ENCODE measurements at places on chromosomes 5 and 9.

DNA sequence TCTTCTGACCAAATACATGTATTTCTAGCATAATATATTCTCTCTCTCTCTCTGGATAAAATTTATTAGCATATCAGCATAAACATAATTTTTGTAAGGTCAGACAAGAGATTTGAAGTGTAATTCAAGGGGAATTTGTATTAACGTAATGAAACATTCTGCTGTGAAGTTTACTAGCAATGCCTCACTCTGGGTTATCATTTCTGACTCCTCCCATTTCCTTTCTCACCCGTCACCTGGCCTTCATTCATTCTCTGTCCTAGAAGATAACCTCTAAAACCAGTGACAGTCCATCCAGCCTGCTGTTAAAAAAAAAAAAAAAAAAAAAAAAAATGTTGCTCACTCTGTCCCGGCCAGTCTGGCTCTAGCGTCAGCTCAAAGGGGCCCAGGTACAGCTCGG lies 27.1 kb downstream of the GRAMD2B start:
- no peak for DNase-seq

DNA sequence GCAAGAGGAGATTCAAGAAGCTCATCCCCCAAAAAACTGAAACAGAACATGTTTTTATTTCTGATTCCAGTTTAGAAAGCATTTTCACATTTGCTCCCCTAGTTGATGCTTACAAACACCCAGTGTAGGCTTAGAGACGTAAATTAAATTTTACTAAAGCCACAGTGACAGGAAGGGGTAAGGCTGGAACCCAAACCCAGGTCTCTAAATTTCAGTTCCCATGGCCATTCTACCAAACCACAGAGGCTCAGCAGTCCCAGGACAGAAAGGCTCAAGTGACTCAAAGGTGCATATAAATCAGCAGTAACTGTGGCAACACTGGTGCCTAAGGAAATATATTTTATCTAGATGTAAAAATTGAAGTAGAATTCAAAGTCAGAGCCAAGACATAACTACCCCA lies 128.7 kb downstream of the CEP120 start:
- no peak for DNase-seq

DNA sequence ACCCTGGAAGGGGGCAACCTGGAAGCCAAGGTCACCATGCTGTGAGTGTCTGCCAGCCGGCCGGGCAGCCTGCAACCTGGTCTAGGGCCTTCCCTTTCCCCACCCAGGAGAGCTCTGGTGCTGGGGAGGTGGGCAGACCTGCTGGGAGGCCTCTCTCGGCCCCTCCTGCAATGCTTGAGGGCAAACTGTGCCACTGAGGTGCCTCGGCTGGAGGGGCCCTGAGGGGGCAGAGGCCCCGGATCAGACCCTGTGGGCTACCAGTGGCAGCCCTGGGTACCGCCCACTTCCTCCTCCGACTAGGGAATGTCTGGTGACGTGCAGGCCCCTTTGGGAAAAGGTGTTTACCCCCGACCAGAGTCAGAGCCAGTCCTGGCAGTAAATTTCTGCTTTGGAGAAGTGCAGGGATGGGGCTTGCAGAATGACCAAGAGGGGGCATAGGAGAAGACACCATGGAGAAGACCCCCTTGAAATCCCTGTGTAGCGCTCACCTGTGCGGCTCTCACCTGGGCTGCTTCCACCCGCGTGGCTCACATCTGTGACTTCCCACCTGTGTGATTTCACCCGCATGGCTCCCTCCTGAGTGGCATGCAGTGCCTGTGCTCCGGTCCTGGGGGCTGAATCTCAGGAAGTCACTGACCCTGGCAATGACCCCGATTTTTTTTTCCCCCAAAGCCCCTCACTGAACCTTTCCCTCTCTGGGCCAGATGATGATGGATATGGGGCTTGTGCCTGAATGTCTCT lies 1.1 kb downstream of the LCN1 start:
- no peak for DNase-seq

- no peak for DNase-seq
Observed at GRCh38 chr5:180526269-180526668, 32.1 kb downstream of the CNOT6 start.

GRCh38 chr5:172370648-172371545 lies 83.4 kb downstream of the SH3PXD2B start:
- DNase-seq = no peak

GRCh38 chr9:18921366-18922075 lies 111.5 kb downstream of the SAXO1 start:
- DNase-seq = peak; percentile 48

GRCh38 chr9:125146247-125146646 lies 2.9 kb upstream of the SCAI start:
- DNase-seq = peak; percentile 50

DNA sequence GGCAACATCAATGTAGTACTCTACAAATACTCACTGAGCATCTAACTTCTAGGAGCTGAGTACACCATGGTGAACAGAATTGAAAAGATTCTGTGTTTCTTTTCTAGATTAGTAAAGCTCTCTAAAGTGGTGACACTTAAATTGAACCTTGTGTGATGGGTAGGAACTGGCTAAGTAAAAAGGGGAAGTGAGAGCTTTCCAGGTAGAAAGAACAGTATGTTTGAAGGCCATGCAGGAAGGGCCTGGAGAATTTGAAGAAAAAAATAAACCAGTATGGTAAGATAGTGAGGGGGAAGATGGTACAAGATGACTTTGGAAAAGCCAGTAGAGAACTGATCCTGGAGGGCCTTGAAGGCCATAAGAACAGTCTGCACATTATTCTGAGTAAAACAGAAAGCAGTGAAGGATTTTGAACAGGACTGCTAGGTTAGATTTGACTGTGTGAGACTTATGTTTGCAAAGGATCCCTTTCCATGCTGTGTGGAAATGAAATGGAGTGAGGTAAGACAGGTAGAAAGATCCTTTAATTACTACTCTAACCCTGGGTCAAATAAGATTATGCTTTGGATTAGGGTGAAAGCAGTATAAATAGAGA lies 46.7 kb upstream of the UBQLN1 start:
- no peak for DNase-seq

- no peak for DNase-seq
Observed at GRCh38 chr5:126052791-126053190, 370.4 kb upstream of the GRAMD2B start.

- no peak for DNase-seq
Observed at GRCh38 chr5:175692235-175692995, 34.5 kb downstream of the HRH2 start.

DNA sequence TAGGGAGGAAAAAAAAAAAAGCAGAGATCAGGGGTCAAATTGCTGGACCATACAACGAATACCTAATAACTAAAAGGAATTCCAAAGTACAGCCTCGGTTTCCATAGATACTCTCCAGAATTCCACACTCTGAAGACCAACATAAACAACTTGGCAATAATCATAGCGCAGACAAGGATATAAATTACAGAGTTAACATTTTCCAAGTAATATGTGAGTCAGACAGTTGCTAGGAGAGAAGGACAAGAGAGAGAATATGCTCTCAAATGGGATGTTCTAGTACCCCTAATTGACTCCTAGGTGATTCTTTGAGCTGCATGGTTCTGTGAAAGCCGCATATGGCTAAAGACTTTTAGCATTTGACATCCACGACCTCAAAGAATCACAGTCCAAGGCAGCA lies 165.2 kb downstream of the FRMD3 start:
- DNase-seq = no peak

- no peak for DNase-seq
Observed at GRCh38 chr5:127870914-127871313, 167.7 kb downstream of the CCDC192 start.

- DNase-seq = no peak
Observed at GRCh38 chr5:38424148-38425060, 132.0 kb downstream of the LIFR start.

DNA sequence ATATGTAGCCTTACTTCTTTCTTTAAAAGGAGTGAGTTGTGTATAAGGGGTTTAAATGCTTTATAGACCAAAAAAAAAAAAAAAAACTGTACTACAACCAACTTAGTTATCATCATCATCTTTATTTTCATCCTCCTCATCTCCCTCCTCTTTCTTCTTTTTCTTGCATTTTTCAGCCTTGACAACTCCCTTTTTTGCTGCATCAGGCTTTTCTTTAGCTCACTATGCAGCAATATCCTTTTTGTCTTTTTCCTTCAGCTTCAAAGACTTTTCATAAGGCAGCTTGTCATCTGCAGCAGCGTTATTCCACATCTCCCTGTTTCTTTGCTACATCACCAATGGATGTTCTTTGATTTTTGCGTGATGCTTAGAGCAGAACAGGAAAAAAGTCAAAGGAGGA lies 526.0 kb downstream of the ZNF608 start:
- DNase-seq = no peak

DNA sequence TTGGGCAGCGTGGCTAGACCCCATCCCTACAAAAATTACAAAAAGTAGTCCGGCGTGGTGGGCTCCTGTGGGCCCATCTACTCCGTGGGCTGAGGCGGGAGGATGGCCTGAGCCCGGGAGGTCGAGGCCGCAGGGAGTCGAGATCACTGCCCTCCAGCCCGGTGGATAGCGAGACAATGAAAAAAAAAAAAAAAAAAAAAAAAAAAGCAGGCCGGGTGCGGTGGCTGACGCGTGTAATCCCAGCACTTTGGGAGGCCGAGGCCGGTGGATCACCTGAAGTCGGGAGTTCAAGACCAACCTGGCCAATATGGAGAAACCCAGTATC lies 110.5 kb upstream of the LPCAT1 start:
- DNase-seq = no peak

GRCh38 chr5:8600843-8601242 lies 731.9 kb downstream of the MTRR start:
- DNase-seq = no peak

- no peak for DNase-seq
Observed at GRCh38 chr9:98808411-98808815, 943 bp downstream of the GALNT12 start.

DNA sequence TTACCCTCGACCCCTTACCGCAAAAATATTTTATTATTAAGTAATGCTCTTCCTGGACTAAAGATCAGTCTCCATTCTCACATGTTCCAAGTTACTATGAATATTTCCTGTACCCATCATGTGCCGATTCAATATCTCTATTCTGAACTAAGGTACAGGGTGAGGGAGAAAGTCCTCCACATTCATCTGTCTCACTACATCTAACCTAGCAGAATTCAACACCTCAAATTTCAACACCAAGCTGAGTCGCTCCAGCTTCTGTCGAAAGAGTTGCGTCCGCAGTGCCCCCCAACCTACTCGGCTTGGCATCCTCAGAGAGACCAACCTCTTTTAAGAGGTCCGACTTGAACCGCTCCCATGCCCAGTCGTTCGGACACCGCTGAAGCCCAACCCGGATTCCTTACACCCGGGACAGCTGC lies 1.0 kb downstream of the CERT1 start:
- no peak for DNase-seq

DNA sequence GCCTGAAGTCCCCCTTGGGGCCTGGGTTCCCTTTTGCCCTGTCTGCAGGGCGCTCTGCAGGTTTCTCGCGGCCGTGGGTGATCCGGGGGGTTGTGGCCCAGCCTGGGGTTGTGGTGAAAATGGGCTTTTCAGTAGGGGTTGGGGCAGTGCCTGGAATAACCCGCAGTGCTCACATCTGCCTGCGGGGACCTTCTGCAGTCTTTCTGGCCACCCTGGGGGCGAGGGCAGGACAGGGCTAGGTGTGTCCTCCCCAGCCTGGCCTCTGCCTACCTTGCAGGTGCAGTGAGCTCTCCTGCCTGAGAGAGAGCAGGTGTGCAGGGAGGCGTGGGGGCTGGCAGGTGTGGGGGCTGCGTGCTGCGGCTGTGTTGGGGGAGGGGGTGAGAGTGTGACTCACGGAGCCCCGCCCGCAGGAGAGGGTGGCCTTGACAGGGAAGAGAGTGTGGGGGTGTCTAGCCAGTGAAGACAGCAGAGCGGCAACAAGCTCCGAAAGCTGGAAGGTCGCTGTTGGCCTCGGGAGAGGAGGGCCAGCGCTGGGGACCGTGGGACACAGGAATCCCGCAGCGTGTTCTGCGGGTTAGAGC lies 131.4 kb downstream of the MRPL36 start:
- no peak for DNase-seq

- DNase-seq = no peak
Observed at GRCh38 chr9:1869843-1870242, 145.3 kb upstream of the SMARCA2 start.

- no peak for DNase-seq
Observed at GRCh38 chr5:1004461-1005248, 3.9 kb upstream of the NKD2 start.

DNA sequence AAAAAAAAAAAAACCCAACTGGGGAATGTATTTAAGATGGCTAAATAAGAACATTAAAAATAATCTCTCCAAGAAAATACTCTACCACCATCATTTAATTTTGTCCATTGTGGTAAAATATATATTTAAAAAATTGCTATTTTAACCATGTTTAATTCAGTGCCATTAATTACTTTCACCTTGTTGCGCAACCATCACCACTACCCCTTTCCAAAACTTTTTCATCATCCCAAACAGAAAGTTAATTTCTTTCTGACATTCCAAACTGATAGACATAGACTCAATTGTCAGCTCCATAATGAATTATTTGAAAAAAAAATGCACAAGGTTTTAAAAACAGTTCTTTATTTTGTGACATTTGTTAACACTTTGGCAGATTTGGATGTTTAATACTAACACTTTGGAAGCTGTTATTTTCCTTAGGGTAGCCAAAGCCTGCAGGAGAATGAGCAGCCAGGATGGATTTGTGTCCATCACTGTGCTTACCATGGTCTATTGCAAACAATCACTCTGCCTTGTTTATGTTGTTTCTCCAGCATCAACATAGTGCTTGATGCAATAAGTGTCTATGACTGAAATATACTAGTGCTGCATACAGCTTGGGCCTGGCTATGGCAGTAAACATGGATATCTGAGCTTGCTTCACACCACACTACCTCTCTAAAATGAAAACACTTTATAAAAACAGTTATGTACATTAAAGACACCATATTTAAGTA lies 62.7 kb downstream of the HAPLN1 start:
- no peak for DNase-seq

DNA sequence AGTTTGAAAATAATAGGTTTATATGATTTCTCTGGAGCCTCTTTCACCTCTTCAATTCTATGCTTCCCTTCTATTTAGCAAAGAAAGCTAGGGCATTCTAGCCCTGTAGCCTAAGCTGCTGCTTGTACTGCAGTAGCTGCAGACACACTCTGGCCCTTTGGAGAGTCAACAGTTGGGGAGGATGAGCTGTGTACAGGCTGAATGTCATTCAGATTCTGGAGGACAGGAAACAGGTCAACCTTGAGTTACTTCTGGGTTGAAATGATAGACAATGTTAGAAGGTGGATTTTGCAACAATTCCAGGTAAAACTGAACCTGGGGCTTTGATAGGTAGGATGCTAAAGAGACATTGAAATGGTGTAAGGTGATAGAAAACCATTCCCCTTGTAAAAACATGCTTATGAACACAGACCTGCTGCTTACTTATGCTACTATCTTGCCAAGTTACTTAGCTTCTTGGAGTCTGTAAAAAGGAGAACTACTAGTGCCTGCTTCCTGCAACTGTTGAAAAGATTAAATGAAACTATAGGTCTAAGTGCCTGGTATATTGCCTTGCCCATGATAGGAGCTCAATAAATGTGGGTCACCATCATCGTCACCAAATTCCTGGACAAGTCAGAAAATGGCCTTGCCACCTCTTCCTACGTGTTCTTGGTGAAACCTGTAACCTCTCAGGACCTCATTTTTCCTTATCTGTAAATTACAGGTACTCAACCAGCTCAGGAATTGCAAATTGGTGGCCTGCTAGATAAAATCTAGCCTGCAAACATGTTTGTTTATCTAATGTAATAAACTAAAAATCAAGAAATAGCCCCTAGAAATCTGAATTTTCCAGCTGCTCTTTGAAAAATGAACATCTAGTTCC lies 83.7 kb downstream of the GALNT10 start:
- DNase-seq = no peak

GRCh38 chr9:99488131-99489059 lies 266.3 kb downstream of the SEC61B start:
- DNase-seq = no peak

- DNase-seq = no peak
Observed at GRCh38 chr9:120914396-120914795, 12.2 kb downstream of the TRAF1 start.

Data from BJ (cell line).